GM23248 (cell line): ENCODE measurements at places on chromosomes 6 and 20.

DNA sequence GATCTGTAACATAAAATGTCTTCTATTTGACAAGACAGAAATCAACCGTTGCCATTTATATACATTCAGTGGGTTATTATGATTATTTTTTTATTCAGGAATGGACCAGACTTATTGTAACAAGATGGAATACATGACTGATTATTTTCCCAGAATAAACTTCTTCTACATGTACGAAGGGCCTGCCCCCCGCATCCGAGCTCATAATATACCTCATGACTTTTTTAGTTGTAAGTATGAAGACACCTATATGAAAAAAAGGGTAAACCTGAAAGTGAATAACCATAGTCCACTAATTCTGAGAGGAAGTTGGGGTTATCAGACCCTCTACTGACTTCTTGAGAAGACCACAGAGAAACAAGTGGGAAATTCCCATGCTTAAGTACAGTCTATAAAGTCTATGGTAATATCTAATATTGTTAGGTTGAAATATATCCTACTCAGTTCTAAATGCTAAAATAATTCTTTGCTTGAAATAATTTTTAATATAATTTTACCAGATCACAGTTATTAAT is 15.9 kb downstream of the OR2A4 start:
- no peaks in the 10 kb centered on the region for H3K36me3 ChIP-seq
- H3K27ac ChIP-seq: no peak overlapping the region
- H3K4me1 ChIP-seq: no peaks in the 10 kb centered on the region
- no peak for DNase-seq

- peaks cover 17% of the 10 kb centered on the region for H3K4me1 ChIP-seq
- H3K27ac ChIP-seq: peak overlapping the region; percentile 65
- H3K4me3 ChIP-seq: no peak overlapping the region
- H3K27me3 ChIP-seq: no peaks in the 10 kb centered on the region
These were observed 55.5 kb upstream of the SGK1 start for GRCh38 chr6:134373282-134373922.

DNA sequence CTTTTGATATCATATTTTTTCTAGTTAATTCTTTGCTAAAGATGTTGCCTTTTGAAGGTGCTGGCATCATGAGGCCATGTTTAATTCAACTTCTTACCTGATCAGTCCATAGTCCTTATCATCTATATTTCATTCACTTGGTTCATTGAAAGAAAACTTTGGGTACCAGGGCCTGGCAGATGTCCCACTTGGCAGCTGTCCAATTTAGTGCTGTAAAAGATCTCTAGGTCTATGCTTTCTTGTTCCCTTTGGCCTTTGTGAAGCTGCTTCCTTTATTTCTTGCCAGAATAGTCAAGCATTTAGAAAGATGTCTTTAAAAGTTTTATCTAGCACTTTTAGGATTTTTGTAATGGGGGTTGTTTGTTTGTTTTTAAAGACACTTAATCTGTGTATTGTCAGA is 61.7 kb upstream of the EYA4 start:
- H3K4me1 ChIP-seq: no peaks in the 10 kb centered on the region
- H3K4me3 ChIP-seq: no peak overlapping the region
- DNase-seq: no peak
- peaks cover 9% of the 10 kb centered on the region for H3K27me3 ChIP-seq

DNA sequence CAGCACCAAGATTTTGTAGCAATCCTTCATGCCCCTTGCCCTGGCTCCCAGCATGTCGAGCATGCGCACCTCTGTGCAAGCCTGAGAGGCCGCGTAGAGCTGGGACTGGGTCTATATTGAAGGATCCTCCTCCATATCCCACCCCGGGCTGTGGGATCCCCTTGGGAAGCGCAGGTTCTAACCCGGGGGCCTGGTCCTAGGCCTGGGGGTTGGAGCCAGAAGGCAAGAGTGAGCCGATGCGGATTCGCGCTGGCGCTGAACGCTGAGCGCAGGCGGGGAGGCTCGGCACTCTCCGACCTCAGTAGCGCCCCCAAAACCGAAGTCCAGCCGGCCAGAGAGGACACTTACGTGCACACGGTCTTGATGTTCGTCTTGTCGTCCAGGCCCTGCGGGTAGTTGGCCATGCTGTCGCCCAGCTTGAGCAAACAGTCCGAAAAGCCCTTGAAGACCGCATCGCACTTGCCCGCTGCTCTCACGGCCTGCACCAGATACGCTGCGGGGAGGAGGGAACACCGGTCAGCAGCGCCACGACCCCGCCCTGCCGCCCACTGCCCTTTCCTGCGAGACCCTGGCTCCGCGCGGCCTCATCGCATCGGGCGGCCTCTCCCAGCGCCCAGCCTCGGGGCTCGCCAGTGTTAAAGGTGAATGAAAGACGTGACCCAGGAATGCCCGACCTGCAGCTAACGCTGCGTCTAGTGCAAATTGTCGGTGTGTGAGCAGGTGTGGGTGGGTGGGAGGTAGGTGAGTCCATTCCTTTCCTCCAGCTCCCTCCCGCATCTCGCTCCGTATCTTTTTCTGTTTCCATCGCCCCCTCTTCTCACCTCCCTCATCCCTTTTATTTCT is 4.5 kb downstream of the NRN1 start:
- H3K27ac ChIP-seq: peak overlapping the region; percentile 90
- H3K27me3 ChIP-seq: no peaks in the 10 kb centered on the region
- no peaks in the 10 kb centered on the region for H3K36me3 ChIP-seq
- H3K4me3 ChIP-seq: peak overlapping the region; percentile 100
- peaks cover 24% of the 10 kb centered on the region for H3K4me1 ChIP-seq

DNA sequence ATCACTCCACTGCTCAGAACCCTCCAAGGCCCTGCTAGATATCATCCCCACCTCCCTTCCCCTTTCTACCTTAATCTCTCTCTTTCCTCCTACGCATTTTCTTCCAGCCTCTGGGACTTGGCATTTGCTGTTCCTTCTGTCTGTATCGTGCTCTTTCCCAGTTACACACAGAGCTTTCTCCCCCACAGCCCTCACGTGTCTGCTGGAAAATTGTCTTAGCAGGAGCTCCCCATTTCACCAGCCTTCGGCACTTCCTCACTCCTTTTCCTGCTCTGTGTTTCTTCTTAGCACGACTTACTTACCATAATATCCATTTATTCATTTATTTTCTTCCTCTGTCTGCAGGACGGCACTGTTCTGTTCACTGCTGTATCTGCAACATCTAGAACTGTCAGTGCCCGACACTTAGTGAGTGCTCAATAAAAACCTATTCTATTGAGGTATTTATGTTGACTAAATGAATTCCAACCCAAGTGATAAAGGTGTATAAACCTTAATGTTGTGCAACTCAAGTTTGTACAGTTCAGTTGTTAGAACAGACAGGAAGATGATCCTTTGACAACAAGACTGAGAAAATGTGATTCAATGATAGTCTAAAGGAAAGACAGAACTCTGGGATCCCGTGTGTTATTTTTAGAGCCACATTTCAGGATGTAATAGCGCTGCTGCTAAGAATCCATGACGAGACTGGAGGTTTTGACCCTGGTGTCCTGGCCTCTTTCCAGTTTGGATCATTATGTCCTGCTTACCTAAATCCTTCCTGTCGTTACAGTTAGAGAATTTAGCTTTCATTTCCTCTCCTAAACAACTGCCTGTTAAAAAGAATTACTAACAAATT is 170.1 kb upstream of the LAMP5 start:
- peak overlapping the region; percentile 37; the same call in 1 of the 2 replicates for H3K4me3 ChIP-seq
- H3K27me3 ChIP-seq: no peaks in the 10 kb centered on the region
- DNase-seq: peak; percentile 54
- H3K27ac ChIP-seq: peak overlapping the region; percentile 13; the same call in 1 of the 2 replicates
- no peaks in the 10 kb centered on the region for H3K36me3 ChIP-seq

DNA sequence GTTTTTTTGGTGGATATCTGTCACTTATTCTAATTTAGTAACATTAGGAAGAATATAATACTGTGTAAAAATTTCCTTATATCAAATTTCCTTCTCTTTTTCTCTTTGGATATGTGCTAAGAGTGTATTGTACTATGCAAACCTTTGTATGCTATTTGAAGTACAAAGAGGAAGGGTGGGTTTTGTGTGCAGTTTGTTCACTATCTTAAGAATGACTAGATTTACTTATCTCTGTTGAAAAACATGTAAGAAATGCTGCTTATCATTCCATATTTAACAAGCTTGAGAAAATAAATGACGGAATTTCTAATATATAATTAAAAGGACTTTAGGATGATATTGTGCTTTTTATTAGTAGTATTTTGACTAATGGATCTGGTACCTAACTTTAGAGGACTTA is 13.1 kb downstream of the CD2AP start:
- no peak overlapping the region for H3K27ac ChIP-seq
- peaks cover 13% of the 10 kb centered on the region for H3K4me1 ChIP-seq
- H3K27me3 ChIP-seq: no peaks in the 10 kb centered on the region
- no peaks in the 10 kb centered on the region for H3K36me3 ChIP-seq
- DNase-seq: no peak
- H3K4me3 ChIP-seq: no peak overlapping the region

DNA sequence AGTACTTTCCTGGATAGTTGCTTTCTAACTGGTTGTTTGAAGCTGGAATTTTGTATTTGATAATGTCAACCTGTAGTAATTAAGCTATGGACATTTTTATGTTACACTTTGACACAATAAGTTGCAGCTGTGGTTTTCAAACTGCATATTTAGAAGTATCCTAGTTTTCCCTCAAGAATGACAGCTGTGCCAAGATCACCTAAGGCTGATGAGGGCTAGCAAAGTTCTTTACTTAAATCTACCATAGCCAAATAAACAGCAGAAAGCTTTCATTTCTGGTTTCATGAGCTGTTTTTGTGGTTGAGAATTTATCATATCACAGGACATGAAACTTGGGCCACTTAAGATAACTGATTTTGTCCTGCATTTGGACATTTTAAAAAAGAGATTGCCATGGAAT is 30.6 kb downstream of the FAM229B start:
- peak overlapping the region; percentile 64 for H3K27ac ChIP-seq
- DNase-seq: no peak
- no peaks in the 10 kb centered on the region for H3K27me3 ChIP-seq

- H3K36me3 ChIP-seq: peaks cover 21% of the 10 kb centered on the region; the same call in 1 of the 2 replicates
- no peaks in the 10 kb centered on the region for H3K4me1 ChIP-seq
- no peak overlapping the region for H3K4me3 ChIP-seq
- no peak overlapping the region for H3K27ac ChIP-seq
- H3K27me3 ChIP-seq: no peaks in the 10 kb centered on the region
- DNase-seq: no peak
These were observed 23.9 kb downstream of the SRC start for GRCh38 chr20:37369846-37370245.

- DNase-seq: peak; percentile 80
- peak overlapping the region; percentile 43 for H3K27ac ChIP-seq
- no peaks in the 10 kb centered on the region for H3K36me3 ChIP-seq
These were observed 528.9 kb downstream of the EPM2A start for GRCh38 chr6:145206247-145206907.

- H3K27me3 ChIP-seq: no peaks in the 10 kb centered on the region
- peaks cover 8% of the 10 kb centered on the region; the same call in 1 of the 2 replicates for H3K4me1 ChIP-seq
- H3K36me3 ChIP-seq: no peaks in the 10 kb centered on the region; the same call in 1 of the 2 replicates
- no peak for DNase-seq
- no peak overlapping the region for H3K27ac ChIP-seq
These were observed 21.3 kb downstream of the SPATA2 start for GRCh38 chr20:49894073-49894470.

GRCh38 chr6:112592159-112592558 is 245.0 kb downstream of the RFPL4B start:
- H3K4me3 ChIP-seq: no peak overlapping the region
- H3K36me3 ChIP-seq: no peaks in the 10 kb centered on the region
- DNase-seq: no peak
- no peaks in the 10 kb centered on the region for H3K4me1 ChIP-seq
- H3K27me3 ChIP-seq: no peaks in the 10 kb centered on the region

GRCh38 chr6:53862662-53863462 is 68.1 kb downstream of the LRRC1 start:
- H3K27ac ChIP-seq: 0 out of 2 replicates have a peak overlapping the region, but pooled peaks have one; percentile 5
- H3K4me1 ChIP-seq: peaks cover 12% of the 10 kb centered on the region
- peak; percentile 80 for DNase-seq
- H3K4me3 ChIP-seq: no peak overlapping the region
- H3K27me3 ChIP-seq: no peaks in the 10 kb centered on the region

DNA sequence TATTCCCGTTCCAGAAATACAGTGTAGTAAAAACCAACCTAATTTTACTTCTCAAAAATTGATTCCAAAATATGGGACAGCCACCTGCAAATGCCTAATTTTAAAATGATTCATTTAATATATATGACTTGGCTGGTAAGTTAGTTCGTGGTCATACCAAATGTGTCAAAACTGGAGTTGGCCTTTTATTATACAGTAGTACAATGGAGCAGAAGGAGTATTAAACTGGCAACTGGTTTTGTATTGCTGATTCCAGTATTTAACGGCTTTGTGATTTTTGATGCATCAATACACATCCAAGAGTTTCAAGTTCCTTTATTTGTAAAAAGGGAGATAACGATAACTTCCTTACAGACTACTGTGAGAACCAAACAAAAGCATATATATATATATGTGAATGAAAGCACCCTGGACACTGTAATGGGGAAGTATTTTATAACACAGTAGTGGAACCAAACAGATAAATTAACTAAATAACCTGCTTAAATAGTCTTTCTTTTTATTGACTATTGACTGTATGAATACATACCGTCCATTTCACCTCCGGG is 24.8 kb downstream of the SAMHD1 start:
- H3K4me1 ChIP-seq: 0 out of 2 replicates have a peak, but pooled peaks cover 8% of the 10 kb centered on the region
- no peak for DNase-seq
- H3K27me3 ChIP-seq: no peaks in the 10 kb centered on the region
- no peaks in the 10 kb centered on the region for H3K36me3 ChIP-seq
- H3K27ac ChIP-seq: no peak overlapping the region

DNA sequence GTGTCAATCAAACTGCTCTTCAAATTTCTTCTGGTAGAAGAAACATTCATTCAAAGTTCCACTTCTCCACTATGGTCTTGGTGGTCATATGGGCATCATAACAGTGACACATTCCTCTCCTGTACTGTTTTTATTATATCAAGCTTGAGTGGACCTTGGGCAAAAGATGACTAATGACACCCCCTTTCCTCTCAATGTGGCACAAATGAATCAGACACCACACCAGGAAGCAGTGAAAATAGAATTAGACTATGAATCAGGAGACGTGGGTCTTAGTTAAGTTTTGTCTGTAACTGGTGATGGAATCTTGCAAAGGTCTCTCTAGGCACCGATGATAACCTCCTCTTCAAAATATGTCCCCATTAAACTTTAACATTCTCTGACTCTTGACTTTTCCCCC is 9.0 kb upstream of the NRSN1 start:
- DNase-seq: peak; percentile 40
- no peak overlapping the region for H3K27ac ChIP-seq
- H3K36me3 ChIP-seq: no peaks in the 10 kb centered on the region
- no peak overlapping the region for H3K4me3 ChIP-seq

DNA sequence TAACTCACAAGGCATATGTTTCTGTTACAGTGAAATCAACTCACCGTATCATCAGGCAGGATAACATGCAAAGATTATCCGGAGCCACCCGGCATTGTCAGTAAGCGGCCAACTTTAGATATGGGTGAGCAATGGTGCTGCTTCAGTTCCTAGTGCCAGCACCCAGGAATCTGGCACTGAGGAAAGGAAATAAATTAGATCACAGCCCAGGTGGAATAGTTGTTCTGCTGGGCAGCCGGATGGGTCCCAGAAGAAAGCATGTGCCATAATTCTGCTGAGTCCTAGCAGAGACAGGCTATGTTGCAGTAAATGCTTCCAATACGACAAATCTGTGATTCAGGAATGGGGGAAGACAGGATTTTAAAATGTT is 183.6 kb upstream of the SPTLC3 start:
- H3K27me3 ChIP-seq: no peaks in the 10 kb centered on the region
- no peak overlapping the region for H3K4me3 ChIP-seq
- H3K4me1 ChIP-seq: no peaks in the 10 kb centered on the region
- DNase-seq: no peak

GRCh38 chr6:29146179-29146578 is 24.5 kb upstream of the OR2J2 start:
- H3K27me3 ChIP-seq: no peaks in the 10 kb centered on the region
- H3K27ac ChIP-seq: no peak overlapping the region
- no peaks in the 10 kb centered on the region for H3K36me3 ChIP-seq
- H3K4me3 ChIP-seq: no peak overlapping the region
